ENCODE measurements at places on chromosomes 6 and 20. TPM values are rescaled to one million over a fixed set of nuclear protein-coding genes. Genes with fewer than 3 reads are reported as not detected.

DNA sequence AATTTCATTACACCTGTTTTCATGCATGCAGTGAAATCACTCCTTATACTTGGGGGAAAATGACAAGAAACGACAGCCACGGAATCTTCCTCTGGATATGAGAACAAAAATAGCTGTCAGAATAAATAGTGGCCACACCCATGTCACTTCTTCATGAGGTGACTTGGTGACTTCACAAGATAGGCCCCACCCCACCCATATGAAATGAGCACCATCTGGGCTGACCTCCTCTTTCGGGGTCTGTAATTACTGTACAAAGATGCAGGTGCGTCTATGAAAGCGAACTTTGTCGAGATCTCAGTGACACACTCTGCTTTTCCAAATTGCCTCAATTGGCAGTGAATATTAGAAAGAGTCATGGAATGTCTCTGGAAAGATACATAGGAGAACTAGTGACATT, 184.2 kb upstream of the CCN2 start:
- no peaks in the 10 kb centered on the region for H3K36me3 ChIP-seq
- no peak for DNase-seq
- no peaks in the 10 kb centered on the region for H3K27me3 ChIP-seq
- H3K27ac ChIP-seq: peak overlapping the region; percentile 83
- peaks cover 96% of the 10 kb centered on the region for H3K4me1 ChIP-seq

DNA sequence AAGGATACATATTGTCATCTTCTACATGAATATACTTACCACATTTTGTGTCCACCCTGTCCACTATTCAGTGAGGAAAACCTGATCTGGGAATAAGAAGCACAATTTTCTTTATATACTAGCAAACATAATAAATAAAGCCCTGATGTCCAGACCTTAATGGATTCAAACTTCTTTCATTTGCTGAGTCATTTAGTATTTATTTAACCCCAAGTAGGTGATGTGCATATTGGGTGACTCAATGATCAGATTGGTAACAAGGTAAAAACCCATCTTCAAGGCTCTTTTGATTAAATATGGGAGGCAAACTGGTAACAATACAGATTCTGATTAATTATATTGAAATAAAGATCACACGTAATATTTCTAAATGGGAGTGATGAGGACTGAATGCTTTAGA, 1159.8 kb upstream of the EYS start:
- H3K27me3 ChIP-seq: no peaks in the 10 kb centered on the region
- H3K4me3 ChIP-seq: no peak overlapping the region
- H3K4me1 ChIP-seq: no peaks in the 10 kb centered on the region
- H3K36me3 ChIP-seq: no peaks in the 10 kb centered on the region

DNA sequence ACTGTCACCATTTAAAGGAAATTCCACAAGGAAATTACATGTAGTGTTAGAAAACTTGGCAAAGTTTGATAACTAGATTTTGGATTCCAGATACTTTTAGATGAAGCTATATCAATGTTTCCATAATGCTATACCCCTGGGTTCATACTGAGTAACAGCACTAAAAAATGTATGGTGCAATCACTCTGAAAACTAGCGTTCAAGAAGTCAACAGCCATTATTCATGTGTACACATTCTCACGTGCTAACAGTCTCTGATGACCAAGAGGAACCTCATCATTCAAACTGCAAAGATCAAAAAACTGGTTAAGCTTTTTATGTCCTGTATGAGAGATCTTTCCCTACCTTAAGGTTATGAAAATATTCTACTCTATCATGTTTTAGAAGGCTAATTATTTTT, 197.6 kb downstream of the GMDS start:
- no peaks in the 10 kb centered on the region for H3K4me1 ChIP-seq
- H3K27ac ChIP-seq: no peak overlapping the region
- H3K4me3 ChIP-seq: no peak overlapping the region
- peaks cover 6% of the 10 kb centered on the region for H3K36me3 ChIP-seq
- no peaks in the 10 kb centered on the region for H3K27me3 ChIP-seq

GRCh38 chr20:31497838-31498540, 16.3 kb upstream of the HM13 start:
- no peaks in the 10 kb centered on the region for H3K4me1 ChIP-seq
- no peak overlapping the region for H3K4me3 ChIP-seq
- H3K36me3 ChIP-seq: no peaks in the 10 kb centered on the region
- no peak overlapping the region for H3K27ac ChIP-seq
- DNase-seq: no peak
- H3K27me3 ChIP-seq: peaks cover 20% of the 10 kb centered on the region

DNA sequence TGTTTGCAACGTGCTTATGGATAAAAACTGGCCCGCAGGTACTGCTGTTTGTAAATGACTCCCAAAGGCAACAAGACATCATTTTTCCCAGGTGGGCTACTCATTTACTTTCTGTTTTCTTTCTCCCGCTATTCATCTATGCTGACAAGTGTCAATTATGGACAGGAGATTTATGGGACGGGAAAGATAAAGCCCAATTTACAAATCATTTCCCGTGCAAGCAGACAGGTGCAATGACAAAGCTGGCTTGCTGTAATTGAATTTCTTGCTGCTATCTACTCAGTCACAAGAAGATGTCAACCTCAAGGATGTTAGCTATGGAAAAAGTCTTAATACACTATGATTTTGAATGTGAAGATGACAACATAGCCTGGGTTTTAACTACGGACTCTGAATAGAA, 125.5 kb downstream of the EPHA7 start:
- H3K27me3 ChIP-seq: no peaks in the 10 kb centered on the region
- H3K27ac ChIP-seq: no peak overlapping the region
- no peaks in the 10 kb centered on the region for H3K36me3 ChIP-seq
- no peak overlapping the region for H3K4me3 ChIP-seq

Gene AGER
- total RNA-seq: 23.5 TPM

Gene COX4I2
- not detected for total RNA-seq

- H3K36me3 ChIP-seq: peaks cover 3% of the 10 kb centered on the region
- no peaks in the 10 kb centered on the region for H3K27me3 ChIP-seq
- no peak overlapping the region for H3K27ac ChIP-seq
- DNase-seq: no peak
- H3K4me1 ChIP-seq: peaks cover 22% of the 10 kb centered on the region
These were observed 78.9 kb upstream of the SCP2D1 start for GRCh38 chr20:18734525-18735189.

DNA sequence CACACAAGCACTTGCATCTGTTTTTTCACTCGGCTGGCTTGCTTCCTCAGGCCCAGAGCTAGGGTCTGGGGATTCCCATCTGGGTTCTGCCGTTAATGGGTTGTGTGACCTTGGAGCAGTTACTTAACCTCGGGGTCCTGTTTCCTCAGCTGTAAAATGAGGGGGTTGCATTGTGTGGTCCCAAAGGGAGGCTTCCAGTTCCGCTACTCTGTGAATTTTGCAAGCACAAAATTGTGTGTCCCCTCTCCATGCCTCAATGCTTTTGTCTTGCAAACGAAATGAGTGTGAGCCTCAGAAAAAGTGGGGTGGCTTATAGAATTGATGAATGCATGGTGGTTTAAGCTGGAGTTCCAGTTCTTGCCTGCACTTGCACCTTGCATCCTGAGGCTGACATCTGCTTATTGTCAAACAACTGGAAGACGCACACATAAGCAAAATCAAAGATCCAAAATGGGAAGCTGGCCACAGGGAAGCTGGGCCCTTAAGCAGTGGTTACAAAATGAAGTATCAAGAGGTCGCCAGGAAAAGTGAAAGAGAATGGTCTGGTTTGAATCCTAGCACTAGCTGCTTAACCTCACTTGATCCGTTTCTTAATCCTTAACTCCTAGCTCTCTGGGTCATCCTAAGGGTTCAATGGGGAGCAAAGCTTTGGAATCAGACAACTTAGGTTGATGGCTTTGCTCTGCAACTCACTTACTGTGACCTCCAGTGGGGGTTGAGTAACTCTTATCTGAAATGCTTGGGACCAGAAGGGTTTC, 490.6 kb downstream of the DHX35 start:
- H3K4me1 ChIP-seq: peaks cover 22% of the 10 kb centered on the region
- H3K27ac ChIP-seq: no peak overlapping the region
- no peak overlapping the region for H3K4me3 ChIP-seq
- H3K36me3 ChIP-seq: no peaks in the 10 kb centered on the region

GRCh38 chr6:33689879-33690278, 21.6 kb downstream of the UQCC2 start:
- H3K4me3 ChIP-seq: no peak overlapping the region
- peaks cover 89% of the 10 kb centered on the region for H3K36me3 ChIP-seq
- H3K27me3 ChIP-seq: no peaks in the 10 kb centered on the region
- H3K4me1 ChIP-seq: peaks cover 32% of the 10 kb centered on the region
- DNase-seq: no peak
- no peak overlapping the region for H3K27ac ChIP-seq

DNA sequence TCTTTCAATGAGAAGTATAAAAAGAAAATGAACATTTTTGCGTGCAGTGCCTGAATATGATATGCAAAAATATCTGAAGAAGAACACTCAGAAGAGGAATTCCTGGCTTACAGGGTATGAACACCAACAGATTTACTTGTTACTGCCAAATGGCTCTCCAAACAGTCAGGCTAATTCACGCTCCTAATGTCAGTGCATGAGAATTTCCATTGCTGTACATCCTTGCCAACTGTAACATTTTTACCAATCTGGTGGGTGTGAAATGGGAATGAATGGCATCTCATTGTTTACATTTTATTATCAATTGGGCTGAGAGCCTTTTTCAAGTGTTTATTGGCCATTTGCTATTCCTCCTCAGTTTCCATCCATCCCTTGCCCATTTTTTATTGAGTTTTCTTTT, 365.3 kb upstream of the MAP3K7 start:
- no peaks in the 10 kb centered on the region for H3K4me1 ChIP-seq
- no peaks in the 10 kb centered on the region for H3K36me3 ChIP-seq
- no peak overlapping the region for H3K27ac ChIP-seq
- no peak overlapping the region for H3K4me3 ChIP-seq
- H3K27me3 ChIP-seq: peaks cover 5% of the 10 kb centered on the region

Gene CTCFL
- not detected for total RNA-seq

DNA sequence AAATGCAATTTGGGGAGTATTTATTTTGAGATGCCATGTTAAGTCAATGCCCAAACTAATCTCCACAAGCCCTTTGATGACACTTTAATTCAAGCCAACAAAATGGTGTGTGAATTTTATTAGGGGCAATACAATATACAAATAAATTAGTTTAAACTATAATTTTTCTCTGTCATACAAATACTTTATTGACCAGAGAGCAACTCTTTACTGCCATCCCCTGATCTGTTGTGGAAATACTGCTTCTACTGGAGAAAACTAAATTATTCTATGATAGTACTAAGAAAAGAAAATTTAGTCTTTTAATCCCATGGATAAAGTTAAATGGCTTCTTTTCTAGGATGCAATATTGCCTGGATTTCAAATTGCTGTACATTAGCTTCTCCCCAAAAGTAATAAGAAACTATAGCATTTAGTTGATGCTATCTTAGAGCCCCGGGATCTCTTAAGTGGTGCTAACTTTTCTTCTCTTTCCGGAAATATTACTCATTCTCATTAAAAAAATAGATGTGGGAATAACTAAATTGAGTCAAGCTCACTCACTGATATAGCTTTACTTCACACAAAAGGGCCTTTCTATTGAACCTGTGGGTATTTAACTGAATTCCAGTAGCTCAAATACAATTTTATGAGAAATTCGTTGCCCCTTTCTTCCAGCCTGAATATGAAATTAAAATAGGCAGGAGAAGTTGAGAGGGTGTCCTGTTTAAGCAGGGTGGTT, 49.2 kb downstream of the SMPDL3A start:
- DNase-seq: no peak
- no peaks in the 10 kb centered on the region for H3K4me1 ChIP-seq
- no peaks in the 10 kb centered on the region for H3K36me3 ChIP-seq
- H3K4me3 ChIP-seq: no peak overlapping the region

Gene COL9A1
- not detected for total RNA-seq

Gene TRIM40
- not detected for total RNA-seq

Gene SLCO4A1
- total RNA-seq: 38.9 TPM

- peaks cover 5% of the 10 kb centered on the region for H3K4me1 ChIP-seq
- no peak overlapping the region for H3K4me3 ChIP-seq
- peaks cover 12% of the 10 kb centered on the region for H3K36me3 ChIP-seq
These were observed 26.7 kb upstream of the COL10A1 start for GRCh38 chr6:116152620-116153019.

Gene BMP6
- 0.75 TPM for total RNA-seq

DNA sequence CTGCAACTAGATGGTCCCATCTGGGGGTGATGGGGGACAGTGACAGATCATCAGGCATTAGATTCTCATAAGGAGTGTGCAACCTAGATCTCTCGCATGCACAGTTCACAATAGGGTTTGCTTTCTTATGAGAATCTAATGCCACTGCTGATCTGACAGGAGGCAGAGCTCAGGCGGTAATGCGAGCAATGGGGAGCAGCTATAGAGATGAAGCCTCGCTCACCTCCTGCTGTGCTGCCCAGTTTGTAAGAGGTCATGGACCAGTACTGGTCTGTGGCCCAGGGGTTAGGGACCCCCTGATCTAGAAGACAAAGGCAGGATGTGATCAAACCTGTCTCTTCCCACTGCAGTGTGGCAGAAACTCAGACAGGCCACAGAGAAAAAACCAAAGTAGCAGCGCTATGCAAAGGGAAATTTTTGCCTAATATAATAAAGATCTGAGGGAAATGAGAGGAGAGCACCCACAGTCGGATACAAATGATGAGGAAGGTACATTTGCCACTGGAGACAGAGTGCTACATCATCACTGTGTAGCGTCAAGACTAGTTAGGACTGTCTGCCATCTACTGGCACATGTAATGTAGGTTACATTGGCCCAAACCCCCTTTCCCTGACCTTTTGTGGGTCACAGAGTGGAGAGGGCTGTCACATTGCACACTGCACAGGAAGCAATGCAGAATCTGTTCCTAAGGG, 4.1 kb upstream of the LY86 start:
- peaks cover 71% of the 10 kb centered on the region for H3K4me1 ChIP-seq
- peak overlapping the region; percentile 28 for H3K4me3 ChIP-seq
- H3K27me3 ChIP-seq: no peaks in the 10 kb centered on the region
- H3K27ac ChIP-seq: peak overlapping the region; percentile 76
- DNase-seq: no peak

GRCh38 chr6:152167641-152168603, 360.4 kb downstream of the ESR1 start:
- peak overlapping the region; percentile 74 for H3K27ac ChIP-seq
- peaks cover 38% of the 10 kb centered on the region for H3K4me1 ChIP-seq
- peak overlapping the region; percentile 37 for H3K4me3 ChIP-seq
- no peak for DNase-seq
- peaks cover 73% of the 10 kb centered on the region for H3K36me3 ChIP-seq

- DNase-seq: no peak
- H3K36me3 ChIP-seq: peaks cover 12% of the 10 kb centered on the region
- no peak overlapping the region for H3K4me3 ChIP-seq
These were observed 54.6 kb downstream of the MAN1A1 start for GRCh38 chr6:119294984-119295383.

Gene SPAG4
- total RNA-seq: 2.2 TPM

Gene FNDC11
- total RNA-seq: 1.3 TPM

Gene HLA-DRB5
- total RNA-seq: 196 TPM

DNA sequence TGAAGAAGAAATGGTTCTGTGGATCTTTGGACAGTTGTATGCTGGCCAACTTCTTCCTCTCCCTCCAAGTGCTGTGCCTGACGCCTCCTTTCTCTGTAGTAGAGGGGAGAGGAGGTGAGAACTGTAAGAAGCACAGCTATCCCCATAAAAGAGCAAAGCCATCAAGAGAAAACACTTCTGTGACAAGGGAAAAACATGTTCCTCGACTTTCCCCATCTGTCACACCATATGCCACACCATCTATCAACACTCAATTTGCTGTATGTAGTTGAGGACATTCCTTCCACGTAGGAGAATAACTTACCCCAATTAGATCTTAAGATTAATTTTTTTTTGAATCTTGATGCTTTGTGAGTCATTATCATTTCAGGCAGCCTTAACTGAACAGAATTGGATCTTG, 156.2 kb upstream of the PLCB4 start:
- no peaks in the 10 kb centered on the region for H3K36me3 ChIP-seq
- DNase-seq: no peak
- no peaks in the 10 kb centered on the region for H3K4me1 ChIP-seq
- H3K4me3 ChIP-seq: no peak overlapping the region
- no peak overlapping the region for H3K27ac ChIP-seq
- H3K27me3 ChIP-seq: no peaks in the 10 kb centered on the region

Gene ZNF391
- total RNA-seq: 5.9 TPM

Gene TCP11
- total RNA-seq: not detected
